ENCODE measurements at places on chromosomes 1 and 21.

DNA sequence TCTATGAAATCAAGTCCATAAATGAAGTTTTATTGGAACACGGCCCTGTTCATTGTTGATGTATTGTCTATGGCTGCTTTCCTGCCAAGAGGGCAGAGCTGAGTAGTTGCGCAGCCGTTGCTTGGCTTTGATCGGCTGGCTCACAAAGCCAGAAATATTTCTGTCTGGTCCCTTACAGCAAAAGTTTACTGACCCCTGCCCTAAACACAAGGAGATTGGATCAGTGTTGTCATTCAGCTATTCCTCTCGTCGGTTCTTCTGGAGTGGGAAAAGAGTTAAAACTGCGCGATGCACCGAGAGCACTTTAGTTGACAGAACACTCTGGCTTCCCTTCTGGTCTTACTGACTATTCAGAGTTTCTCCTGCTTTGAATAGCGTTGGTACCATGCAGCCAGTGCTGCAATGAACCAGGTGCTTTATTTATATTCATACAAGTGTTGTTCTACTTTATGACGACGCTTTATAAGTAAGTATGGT, 868 bp downstream of the ZBTB40 start:
- peak; percentile 57 for DNase-seq

DNA sequence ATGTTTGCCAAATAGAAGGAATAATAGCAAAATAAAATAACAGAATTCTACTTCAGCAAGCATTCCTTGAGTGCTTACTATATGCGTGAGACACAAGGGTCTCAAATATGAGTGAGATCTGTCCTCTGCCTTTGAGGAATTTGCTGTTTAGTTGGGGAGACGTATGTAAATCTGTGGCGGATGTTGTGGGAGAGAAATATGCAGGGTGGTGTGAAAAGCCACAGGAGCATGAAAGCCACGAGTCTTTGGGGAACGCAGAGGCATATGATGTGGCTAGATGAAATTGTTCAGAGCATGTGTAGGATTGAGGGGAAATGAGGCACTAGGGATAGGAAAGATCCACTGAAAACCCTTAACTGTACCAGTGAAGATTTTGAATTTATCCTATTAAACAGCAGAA, 244.4 kb downstream of the PBX1 start:
- no peak for DNase-seq

DNA sequence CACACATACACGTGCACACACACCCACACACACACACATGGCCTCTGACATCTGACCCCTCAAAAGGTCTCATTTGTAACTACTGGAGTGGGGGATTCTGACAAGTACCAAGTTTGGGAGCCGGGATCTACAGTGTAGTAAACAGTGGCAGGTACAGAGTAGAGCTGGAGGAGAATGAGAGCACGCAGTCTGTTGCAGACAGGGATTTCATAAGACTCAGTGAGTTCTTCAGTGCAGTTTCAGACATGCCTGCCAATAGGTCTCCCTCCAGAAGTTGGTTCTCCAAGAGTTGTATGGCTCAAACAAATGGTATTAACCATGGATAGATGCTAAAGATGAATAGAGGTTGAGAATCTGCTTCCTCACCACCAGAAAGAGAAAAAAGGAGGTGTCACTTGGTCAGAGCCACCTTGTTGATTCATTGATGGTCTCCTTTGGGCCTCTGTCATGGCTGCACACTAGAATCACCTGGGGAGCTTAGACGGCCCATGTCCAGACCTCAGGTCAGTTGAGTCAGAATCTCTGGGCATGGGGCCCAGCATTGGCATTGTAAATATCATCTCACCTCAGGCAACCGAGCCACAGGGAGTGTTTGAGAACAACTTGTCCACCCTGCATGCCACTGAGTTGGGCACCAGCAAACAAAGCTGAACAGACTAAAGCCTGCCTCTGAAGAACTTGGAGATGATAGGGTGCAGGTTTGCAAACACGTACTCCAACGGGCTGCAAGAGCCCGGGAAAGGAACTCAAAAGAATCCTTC, 122.1 kb downstream of the EDEM3 start:
- DNase-seq = no peak

DNA sequence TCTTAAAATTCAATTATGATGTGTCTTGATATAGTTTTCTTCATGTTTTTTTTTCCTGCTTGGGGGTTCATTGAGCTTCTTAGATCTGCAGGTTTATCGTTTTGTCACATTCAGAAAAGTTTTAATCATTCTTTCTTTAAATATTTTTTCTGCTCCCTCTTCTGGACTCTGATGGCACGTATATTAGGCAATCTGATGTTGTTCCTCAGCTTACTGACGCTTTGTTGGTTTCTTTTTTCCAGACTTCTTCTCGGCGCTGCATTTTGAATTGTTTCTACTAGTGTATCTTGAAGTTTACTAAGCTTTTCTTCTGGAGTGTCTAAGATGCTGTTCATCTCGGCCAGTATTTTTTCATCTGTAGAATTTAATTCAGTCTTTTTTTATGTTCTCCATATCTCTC, 44.8 kb upstream of the FMOD start:
- no peak for DNase-seq

- no peak for DNase-seq
Observed at GRCh38 chr1:7454052-7454815, 316.9 kb upstream of the VAMP3 start.

GRCh38 chr1:213874789-213875188, 113.0 kb upstream of the PROX1 start:
- DNase-seq = no peak

DNA sequence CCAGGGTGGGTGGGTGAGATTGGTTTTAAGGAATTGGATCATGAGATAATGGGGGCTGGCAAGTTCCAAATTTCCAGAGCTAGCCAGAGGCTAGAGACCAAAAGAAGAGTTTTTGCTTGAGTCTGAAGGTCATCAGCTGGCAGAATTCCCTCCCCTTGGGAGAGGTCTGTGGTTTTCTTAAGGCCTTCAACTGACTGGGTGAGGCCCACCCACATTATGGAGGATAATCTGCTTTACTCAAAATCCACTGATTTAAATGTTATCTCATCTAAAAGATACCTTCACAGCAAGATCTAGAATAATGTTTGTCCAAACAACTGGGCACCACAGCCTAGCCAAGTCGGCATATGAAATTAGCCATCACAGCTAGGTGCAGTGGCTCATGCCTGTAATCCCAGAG, 156.4 kb downstream of the URB2 start:
- no peak for DNase-seq

DNA sequence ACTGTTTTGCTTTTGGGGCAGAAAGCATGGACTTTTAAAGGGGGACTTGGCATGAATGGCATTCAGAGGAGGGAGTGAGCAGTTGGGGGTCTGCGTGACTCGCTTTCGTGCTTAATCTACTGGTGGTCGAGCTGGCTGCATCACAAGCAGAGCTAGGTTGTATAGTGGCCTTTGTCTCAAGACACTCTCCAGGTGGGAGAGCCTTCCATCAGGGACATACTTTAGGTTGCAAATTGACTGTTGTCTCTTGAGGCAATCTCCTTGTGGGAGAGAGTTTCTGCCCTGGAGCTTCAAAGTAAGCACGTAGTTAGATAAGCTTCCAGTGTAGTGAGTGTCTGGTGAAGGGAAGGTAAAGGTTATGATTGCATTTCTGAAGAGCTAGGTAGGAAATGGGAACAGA, 93.9 kb downstream of the C1orf21 start:
- DNase-seq = no peak

DNA sequence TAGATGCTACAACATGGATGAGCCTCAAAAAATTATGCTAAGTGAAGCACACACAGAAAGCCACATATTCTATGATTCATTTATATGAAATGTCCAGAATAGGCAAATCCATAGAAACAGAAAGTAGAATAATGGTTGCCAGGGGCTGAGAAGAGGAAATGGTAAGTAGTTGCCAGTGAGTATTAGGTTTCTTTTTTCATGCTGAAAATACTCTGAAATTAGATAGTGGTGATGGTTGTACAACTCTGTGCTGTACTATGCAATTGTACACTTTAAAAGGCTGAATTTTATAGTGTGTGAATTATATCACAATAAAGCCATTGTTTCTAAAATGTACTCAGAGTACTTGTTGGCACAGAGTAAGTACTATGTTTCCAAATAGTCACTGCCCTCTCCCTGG, 15.5 kb upstream of the GFI1 start:
- DNase-seq = no peak

DNA sequence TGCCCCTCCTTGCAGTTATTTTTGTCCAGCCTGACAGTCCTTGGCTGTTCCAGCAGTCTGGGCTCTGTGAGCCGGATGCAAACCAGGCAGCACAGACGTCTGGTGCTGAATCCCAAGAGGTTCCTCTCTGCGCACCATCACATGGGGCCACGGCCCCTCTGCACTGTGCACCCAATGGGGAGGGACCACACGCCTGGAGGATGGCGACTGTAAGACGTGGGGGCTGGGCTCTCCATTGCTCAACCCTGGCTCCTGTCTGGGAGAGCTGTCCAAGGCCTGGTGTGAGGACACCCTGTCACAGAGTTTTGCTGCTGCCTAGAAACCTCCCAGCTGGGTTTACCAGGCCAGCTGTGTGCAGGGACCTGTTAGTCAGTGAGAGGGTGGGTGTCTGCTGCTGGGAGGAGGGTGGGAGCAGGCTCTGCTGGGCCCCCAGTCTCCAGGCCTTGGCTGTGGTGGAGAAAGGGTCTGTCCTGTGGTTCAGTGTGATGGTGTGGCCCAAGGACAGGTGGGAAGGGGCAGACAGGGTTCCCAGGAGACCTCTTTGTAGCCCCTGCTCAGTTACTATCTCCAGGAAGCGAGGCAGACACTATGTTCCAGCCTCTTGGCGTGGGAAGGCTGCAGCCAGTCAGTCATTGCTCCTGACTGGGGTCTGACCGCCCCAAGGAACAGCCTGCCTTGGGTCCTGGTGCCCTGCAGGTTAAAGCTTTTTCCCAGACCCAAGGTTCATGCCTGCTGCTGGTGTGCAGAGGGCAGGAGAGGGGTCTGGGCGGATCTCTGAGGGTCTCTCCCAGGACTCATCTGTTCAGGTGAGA, 13.8 kb downstream of the HEYL start:
- DNase-seq = no peak

DNA sequence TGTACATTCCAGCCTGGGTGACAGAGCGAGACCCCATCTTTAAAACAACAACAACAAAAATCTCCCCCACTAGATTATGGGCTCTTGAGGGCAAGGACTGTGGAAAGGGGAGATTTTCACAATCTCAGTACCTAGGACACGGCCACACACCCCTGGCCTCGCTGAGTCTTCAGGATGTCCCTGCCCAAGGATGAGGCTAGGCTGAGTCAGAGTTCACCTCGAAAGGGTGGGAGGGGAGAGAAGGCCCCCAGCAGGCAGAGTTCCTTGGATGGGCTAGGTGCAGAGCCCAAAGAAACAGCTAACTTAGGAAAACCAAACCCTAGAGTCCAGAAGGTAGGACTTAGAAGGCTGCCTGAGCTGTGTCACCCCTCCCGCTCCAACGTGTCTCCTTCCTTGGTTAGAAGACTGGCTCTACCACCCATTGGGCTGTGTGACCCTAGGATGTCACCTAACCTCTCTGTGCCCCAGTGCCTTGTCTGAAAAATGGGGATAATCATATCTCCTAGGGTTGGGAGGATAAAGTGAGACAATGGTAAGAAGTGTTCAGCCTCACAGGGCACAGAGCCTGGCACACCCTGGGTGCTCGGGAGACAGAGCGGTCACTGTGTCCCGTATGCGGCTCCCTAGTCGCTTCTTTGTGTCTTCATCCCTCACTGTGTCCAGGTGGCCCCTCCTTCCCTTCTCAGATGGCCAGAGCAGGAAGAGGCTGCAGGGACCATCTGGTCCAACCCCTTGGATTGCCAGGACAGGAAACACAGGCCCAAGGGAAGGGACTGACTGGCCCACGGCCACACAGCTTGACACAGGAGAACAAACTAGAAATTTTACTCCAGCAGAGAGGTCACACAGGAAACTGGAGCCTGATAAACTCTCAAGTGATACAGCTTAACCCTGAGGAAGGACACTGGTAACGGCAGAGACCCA, 11.2 kb downstream of the TRIM62 start:
- DNase-seq = no peak

- DNase-seq = no peak
Observed at GRCh38 chr1:16300436-16300835, 51.8 kb downstream of the FBXO42 start.

DNA sequence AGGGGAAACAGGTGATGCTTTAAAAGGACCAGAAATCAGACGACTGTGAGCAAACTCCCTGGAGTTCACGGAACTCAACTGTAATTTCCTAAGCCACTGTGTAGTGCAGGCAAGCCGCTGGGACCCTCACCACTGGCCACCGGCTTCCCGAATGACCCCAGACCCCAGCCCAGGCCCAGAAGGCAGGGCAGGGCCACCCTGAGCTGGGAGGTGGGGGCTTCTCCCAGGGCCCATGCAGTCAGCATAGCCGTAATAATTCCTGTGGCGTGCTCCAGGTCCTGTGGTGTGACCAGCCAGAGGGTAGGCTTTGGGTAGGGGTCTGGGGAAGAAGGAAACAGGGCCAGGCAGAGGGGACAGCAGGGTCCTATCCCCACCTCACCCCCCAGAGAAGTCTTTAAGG, 3.5 kb upstream of the ARF1 start:
- DNase-seq = no peak

DNA sequence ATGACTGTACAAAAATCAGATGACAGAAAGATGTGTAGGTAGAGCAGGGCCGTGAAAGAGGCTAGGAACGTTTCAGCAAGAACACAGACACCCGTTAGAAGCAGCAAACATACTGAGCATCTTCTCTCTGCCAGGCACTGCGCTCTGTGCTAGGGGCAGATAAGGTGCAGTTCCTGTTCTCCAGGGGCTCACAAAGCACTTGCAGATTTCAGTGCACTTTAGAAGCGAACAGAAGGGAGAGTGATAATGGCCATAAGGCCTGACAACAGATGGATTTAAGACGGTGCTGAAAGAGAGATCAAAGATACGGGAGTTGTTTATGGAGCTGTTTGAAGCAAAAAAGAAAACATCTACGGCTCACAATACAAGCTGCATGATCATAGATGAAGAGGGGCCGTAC, 200.3 kb upstream of the FOXD3 start:
- DNase-seq = no peak

GRCh38 chr1:182240085-182240484, 151.5 kb downstream of the GLUL start:
- DNase-seq = no peak

DNA sequence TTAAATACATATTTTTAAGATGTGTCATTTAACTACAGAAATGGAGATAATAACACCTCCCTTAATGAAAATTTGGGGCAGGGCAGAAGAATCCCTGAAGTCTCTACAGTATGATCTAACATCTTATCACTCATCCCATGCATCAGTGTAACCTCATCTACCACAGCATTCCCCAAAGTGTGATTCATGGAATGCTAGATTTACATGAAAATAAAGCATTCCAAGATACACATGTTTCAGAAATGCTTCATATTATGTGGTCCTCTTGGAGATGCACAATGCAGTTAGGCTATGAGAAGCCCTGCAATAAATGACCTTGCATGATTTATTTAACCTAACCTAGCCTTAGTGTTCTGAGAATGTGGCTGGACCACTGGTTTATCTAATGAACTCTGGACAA, 166.9 kb upstream of the SYT6 start:
- no peak for DNase-seq

GRCh38 chr1:108718927-108719655, 6.4 kb downstream of the FNDC7 start:
- DNase-seq = no peak

GRCh38 chr1:8047112-8047511, 21.0 kb upstream of the ERRFI1 start:
- no peak for DNase-seq

DNA sequence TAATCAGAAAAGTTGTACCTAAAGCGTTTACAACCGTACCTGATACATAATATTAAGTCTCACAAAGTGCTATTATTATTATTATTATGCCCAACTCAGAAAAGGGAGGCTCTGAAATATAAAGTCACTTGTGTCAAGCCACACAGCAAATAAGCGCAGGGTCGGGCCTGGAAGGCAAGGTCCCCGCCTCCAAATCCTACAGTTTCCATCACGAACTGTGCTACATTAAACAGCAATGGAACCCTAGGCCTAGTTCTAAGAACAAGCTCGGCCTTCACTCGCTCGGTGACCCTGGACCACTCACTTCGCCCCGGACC, 549 bp downstream of the PARS2 start:
- DNase-seq = no peak

Measured in DMS79 treated with DMSO at 0.1 percent for 48 hours (cell line).